ENCODE measurements at places on chromosomes 4 and X.
A peak's percentile ranks its signal among the peaks of the same experiment; 100 is the strongest.

GRCh38 chr4:113467581-113467980 is 294.0 kb downstream of the CAMK2D start:
- DNase-seq = no peak

- DNase-seq = no peak
These were observed 158.1 kb downstream of the FHIP1A start for GRCh38 chr4:151567056-151567455.

GRCh38 chr4:47926667-47927258 is 12.4 kb upstream of the NFXL1 start:
- DNase-seq = peak; percentile 84

GRCh38 chr4:151688003-151688784 is 72.6 kb downstream of the GATB start:
- DNase-seq = no peak

DNA sequence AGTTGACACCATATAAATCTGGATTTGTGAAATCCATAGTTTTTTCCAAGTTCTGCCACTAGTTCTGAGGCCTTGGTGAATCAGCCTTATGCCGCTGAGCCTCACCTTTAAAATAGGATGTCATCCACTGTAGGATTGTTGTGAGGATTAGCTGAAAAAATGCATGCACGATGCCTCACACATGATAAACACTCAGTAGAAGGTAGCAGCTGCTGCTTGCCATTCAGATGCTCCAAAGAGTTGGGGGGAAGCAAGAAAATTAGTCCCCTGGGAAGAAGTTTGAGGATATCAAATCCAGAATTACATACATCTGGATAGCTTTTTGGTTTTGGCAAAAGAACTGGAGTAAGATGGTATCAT is 7.4 kb downstream of the MMAA start:
- no peak for DNase-seq

DNA sequence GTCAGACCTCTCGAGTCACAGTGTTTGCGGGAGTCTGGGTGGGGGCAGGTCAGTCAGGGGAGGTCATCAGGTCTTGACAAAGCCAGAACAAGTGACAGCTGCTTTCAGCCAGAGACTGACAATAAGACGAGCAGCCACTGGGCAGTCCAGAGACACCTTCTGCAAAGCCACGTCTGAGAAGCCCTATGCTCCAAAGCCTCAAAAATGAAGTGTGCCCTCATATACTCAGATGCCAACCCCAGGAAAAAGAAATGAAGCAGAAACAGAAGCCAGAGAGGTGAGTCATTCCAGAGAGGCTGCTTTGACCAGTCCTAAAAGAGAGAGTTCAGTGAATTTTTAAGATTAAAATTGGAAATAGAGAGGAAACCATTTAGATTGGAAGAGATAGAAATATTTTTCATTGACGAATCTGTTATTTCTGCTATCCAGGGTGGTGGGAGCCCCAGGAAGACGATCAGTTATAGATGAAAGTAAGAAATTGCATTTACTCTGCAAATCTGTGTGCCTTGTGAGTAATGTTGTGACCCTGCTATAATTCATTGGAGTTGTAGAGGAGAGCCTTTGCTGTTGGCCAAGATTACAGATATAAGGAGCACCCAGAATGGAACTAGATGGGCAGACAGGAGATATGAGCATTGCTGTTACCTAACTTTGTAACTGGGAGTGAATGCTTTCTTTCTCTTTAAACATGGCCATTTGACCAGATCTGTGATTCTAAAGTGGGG is 77.9 kb downstream of the LRRC66 start:
- DNase-seq = no peak

GRCh38 chrX:31228415-31228832 is 156.6 kb upstream of the FTHL17 start:
- DNase-seq = no peak

DNA sequence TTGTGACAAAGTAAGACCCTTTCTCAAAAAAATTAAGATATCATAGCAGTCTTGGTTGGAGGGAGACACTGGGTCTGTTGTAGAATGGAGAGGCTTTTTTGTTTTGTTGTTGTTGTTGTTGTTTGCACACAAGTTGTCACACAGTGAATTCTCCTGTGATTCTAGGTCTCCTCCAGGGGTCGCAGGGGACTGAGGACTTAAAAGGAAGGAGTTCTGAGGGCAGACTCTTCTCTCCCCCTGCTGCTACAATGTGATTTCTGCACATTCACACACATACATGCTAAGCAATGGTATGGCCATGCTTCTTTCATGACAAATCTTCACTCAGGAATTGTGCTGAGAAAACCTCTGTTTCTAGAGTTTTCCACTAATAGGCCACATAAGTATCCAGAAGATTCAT is 71.1 kb downstream of the ZNF732 start:
- no peak for DNase-seq

DNA sequence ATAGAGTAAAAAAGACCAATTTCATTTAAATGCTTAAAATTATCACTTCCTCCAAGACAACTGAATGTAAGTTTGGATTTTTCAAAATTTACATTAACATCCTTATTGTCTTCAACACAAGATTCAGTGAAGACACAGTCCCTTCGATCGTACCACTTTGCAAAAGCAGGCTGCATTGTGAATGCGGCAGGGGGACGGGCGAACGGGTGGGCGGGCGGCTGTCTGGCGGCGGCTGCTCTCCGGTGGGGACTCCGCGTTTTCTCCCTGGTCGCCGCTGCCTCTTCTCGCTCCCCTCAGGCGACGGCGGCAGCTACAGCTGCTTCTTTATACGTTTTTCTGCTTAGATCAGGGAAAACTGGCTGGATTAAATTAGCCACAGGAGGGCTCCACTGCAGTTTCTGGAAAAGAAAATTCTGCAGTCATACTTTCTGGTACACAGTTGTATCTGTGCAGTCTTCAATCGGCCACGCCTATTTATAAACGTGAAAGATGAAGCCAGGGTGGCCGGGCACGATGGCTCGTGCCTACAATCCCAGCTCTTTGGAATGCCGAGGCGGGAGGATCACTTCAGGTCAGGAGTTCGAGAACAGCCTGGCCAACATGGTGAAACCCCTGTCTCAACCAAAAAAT is 33.9 kb upstream of the HPF1 start:
- DNase-seq = peak; percentile 87

GRCh38 chr4:74330295-74330750 is 22.1 kb downstream of the EPGN start:
- peak; percentile 93 for DNase-seq

GRCh38 chr4:48986654-48987164 is 634 bp downstream of the CWH43 start:
- no peak for DNase-seq

GRCh38 chr4:137638934-137639333 is 106.6 kb upstream of the PCDH18 start:
- DNase-seq = no peak

GRCh38 chrX:85851418-85851817 is 195.9 kb downstream of the CHM start:
- peak; percentile 26 for DNase-seq

- no peak for DNase-seq
These were observed 4.3 kb downstream of the CXCL9 start for GRCh38 chr4:76003035-76003434.

GRCh38 chrX:154298312-154298711 is 2.7 kb downstream of the TKTL1 start:
- no peak for DNase-seq

DNA sequence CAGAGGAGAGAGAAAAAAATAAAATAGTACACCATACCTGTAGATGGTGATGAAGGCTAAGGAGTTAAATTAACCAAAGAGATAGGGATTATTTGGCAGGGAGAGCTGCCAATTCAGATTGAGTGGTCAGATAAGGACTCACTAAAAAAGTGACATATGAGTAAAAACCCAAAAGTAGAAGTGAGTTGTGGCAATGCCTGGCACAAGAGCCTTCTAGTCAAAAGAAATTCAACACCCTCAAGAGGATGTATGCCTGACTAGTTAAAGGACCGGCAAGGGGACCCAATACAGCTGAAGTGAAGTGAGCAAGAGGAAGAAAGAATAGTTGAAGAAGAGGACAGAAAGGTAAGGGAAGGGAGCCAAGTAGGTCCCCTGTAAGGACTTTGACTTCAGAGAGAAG is 34.9 kb downstream of the ELF2 start:
- no peak for DNase-seq

DNA sequence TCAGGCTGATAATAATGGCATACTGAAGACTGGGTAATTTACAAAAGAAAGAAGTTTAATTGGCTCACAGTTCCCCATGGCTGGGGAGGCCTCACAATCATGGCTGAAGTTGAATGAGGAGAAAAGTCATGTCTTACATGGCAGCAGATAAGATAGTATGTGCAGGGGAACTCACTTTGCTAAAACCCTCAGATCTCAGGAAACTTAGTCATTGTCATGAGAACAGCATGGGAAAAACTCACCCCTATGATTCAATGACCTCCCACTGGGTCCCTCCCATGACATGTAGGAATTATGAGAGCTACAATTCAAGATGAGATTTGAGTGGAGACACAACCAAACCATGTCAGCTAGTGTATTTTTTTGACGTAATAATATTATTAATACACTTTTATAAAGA is 149.8 kb upstream of the BOD1L1 start:
- DNase-seq = no peak

DNA sequence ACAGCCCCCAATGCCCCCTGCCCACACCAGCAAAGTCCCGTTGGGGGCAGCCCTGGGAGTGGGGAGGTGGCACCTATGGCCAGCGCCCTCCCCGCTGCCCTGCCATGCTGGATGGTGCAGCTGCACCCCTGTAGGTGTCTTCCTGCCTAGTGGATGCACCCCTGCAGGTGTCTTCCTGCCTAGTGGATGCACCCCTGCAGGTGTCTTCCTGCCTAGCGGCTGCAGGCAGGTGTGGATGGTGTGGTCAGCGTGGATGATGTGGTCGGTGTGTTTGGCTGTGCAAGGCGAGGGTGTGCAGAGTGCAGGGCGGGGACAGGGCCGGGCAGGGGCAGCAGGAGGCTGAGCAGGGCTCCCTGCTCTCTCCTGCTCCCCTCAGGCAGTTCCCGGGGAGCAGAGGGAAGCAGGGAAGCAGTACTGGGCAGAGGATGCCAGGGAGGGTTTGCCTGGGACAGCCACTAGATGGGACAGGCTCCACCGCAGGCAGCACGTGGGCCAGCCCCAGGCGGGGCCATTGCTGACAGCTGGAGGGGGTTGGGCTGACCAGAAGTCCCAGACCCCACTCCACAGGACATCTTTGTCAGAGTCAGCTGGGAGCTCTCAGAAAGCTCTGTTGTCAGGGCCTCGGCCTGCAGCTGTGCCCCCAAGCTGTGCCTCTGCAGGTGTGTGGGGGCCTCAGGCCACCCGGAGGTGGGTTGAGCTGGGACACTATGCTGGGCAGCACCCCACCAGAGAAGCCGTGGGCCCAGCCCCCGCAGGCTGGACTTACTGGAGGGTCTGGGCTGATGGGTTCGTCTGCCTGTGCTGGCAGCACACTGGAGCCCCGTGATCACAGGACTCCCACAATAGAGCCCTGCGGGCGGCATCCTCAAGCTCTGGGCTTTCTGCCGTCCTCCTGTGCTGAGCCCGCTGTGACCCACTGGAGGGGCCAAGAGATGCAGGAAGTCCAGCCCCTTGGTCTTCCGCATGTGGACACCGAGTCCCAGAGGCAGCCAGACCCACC is 23.7 kb downstream of the DOK7 start:
- DNase-seq = no peak

- DNase-seq = peak; percentile 58
These were observed 1025.0 kb upstream of the PCDH10 start for GRCh38 chr4:132123870-132124623.

DNA sequence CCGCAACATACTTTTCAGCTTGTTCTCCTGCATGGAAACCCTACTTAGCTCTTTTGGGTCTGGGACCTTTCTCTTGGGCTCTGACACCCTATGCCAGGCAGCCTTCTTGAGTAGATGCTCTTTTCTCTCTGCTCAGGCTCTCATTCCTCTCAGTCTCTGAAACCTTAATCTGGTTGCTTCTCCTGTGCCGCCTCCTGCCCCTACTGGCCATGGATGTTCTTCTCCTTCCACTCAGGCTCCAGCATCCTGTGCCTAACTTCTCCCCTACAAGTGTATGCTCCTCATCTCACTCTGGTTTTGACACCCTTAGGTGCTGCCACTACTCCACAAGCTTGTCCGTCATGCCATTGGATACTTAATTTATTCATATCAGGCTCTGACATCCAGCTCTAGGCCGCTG is 15.2 kb downstream of the BLTP1 start:
- no peak for DNase-seq

- no peak for DNase-seq
These were observed 24.8 kb downstream of the MGST2 start for GRCh38 chr4:139690419-139690818.

DNA sequence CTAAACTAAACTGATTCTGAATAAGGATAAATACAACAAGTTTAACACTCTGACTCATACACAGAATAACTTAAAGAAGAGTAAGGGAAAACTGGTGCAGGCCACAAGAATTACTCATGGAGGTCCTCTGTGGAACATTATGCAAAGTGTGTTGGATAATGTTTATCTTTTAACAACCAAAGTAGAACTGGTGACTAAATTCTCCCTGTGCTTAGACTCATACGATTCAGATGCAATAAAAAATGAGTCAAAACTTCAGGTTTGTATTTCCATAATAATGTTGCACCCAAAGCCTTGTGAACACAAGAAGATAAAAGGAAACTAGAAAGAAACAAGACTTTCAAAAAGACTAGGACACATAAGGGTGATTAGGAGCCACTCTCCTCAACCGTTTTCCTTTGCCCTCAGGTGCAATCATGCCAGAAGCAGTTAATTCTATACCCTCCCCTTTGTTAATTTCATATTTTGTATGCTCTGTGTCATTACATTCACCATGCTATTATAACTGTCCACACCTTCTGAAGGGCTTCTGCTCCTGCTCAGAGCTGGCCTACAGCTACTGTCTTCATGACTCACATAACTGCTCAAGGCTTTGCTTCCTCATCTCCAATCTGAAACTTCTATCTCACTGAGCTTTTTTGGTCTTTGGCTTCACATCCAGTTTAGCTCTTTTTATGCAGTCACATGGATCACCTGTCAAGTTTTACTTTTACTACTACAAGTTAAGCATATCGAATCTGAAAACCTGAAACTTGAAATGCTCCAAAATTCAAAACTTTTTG is 60.2 kb downstream of the KCNIP4 start:
- DNase-seq = no peak

- peak; percentile 67 for DNase-seq
These were observed 56.0 kb downstream of the TMEM131L start for GRCh38 chr4:153521999-153522801.

DNA sequence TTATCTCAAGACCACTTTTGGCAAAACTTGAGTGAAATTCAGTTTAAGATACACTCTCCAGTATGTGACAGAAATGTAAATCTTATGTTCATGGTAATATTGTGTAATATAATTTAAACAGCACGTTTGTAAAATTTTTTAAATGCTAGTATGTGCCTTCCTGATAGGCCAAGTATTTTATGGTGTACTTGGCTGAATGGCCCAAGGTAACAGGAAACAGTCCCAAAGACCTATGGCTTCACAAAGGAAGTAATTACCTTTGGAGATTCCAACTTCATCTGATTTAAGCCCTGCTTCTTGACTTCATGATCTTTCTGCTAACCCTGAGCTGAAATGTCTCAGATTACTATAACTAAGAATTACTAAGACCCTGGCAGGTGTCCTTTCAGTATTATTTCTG is 20.3 kb downstream of the TEC start:
- DNase-seq = no peak

All from OCI-M1 (cell line).